ENCODE measurements at places on chromosomes 6 and 20.

- no peak for DNase-seq
Observed at GRCh38 chr6:160202411-160202810, 56.2 kb downstream of the SLC22A2 start.

GRCh38 chr20:63071541-63072181 lies 64.9 kb upstream of the BHLHE23 start:
- no peak for DNase-seq

DNA sequence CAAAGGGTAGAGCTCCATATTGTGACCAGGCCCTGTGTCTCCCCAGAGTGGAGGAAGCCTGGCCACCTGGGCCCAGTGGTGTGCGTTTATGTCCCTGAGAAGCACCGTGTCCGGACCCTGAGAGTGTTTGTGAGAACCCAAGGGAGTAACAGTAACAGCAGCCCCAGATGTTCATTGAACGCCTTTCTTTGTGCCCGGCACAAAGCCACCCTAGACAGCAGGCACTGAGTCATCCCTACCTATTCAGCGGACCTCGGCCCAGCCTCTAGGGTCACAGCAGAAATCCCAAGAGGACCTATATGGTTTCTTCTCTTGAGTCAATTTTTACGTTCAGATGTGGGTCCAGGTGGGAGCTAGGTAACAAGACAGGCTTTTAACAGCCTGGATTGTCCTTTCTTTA lies 24.5 kb downstream of the BCAS4 start:
- DNase-seq = no peak

DNA sequence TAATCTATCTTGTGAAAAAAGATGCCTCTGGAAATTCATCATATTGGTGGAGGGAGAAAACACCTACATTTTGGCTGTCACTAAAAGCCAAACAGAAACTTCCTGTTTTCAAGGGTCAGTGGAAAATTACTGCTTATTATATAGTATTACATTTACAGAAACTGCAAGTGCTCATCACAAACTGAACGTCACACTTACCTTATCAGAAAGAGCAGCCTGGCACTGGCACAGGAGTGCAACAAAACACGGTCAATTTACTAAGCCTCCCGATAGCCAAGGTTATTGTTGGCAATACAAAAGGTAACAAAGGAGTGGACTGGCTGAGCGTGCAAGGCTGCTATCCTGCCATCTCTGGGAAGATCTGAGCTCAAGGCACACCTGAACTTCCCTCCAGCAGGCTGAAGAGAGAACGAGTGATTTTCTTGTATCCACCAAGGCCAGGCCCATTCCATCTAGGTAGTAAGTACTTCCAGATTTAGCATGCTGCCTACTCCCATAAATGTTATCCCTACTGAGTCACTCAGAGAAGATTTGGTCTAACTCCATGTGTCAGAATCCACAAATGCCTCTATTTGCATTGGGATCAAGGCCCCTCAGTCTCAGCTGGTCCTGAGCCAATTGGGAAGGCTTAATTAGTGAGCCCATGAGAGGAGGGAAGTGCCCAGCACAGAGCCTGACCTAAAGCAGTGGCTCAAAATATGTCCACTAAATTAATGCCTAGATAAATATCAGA lies 399.8 kb downstream of the BTBD9 start:
- no peak for DNase-seq

- no peak for DNase-seq
Observed at GRCh38 chr6:124963831-124964763, 1.9 kb downstream of the RNF217 start.

- no peak for DNase-seq
Observed at GRCh38 chr20:330233-331149, 5.1 kb downstream of the SOX12 start.

GRCh38 chr6:10413850-10414738 lies 780 bp downstream of the TFAP2A start:
- DNase-seq = no peak

- DNase-seq = no peak
Observed at GRCh38 chr6:158002951-158003853, 21.5 kb downstream of the SYNJ2 start.
